ENCODE measurements at places on chromosomes 2 and 18.

GRCh38 chr2:29532436-29532835 lies 388.9 kb downstream of the ALK start:
- DNase-seq, result no peak

DNA sequence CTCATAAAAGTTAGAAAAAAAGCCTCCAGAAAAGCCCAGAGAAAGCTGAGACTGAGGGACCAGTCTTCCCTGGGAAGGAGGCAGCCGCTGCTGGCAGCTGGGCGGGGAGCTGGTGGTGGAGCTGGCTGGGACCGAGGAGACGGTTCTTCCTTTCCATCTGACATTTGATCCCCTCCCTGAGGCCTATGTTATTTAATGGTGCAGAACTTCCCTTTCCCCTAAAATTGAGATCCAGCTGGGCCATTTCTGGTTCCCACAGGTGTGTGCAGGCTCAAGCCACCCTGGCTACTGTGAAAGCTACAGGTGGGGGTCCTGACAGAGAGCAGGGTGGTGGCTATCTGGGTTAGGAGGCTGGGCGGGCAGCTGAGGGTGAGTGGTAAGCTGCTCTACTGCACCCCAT lies 81.5 kb upstream of the FZD7 start:
- DNase-seq, result no peak

GRCh38 chr2:98473995-98474780 lies 29.5 kb downstream of the INPP4A start:
- DNase-seq, result no peak

DNA sequence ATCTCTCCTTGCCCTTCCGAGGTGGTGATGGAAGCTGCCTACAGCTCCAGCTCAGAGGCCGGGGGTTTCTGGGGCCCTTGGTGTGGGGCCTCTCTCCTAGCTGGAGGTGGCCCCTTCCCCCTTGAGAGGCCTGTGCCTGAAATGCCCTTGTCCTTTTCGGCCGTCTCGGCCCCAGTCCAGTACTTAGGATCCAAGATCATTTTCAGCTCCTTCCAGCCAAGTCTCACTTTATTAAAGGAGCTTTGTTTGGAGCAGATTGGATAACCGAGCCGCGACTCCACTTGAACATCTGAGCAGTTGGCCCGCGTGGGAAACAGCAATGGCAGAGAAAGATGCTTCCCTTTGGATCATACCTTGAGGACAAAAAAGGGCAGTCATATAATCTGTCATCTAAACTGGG lies 125.0 kb downstream of the NEDD4L start:
- no peak for DNase-seq

- DNase-seq, result no peak
Measured at GRCh38 chr2:104539649-104540048, 314.3 kb upstream of the POU3F3 start.

DNA sequence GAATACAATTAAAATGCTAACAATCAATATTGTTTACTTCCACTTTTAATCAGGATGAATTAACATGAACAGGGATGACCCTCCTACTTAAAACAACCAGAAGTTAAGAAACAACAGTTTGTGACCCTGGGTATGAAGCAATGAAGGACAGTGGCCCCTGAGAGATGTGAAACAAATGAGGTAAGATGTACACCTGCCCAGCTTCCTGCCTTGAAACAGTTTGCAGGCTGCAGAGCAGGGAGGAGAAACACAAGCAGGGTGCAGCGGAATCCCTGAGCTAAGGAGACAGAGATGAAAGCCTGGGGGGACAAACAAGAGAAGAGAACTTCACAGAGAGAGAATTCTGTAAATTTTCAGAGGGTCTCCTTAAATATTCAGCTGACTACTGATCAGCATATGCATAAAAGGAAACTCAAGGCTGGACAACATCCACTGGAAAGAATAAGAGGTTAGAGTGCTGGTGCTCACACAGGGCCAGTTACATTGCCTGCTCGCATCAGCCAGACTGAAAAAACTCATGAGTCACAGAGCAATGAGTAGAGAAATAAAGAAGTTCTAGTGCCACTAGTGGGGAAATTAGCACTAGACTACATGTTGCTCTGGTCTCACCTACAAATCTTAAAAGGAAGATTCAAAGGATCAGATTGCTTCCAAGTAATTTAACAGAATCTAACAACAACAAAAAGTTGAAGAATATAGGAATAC lies 106.4 kb downstream of the PID1 start:
- DNase-seq, result no peak

DNA sequence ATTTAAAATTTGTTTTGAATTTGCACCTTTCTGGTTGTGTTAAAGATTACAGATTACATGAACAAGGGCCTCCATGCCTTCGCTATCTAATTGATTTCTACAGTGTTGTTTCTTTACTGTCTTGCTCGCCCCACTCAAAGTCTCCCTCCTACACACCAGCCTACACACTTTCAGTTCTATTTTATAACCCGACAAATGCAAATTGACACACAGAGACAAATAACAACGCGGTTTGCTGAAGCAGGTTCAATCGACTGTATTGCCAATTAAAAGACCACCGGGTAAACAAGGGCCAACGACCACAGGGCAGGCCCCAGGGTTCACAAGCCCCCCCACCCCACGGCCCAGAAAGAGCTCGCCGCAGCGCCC lies 869 bp downstream of the STARD7 start:
- DNase-seq, result no peak

- no peak for DNase-seq
Measured at GRCh38 chr2:204913854-204914464, 368.7 kb downstream of the PARD3B start.

DNA sequence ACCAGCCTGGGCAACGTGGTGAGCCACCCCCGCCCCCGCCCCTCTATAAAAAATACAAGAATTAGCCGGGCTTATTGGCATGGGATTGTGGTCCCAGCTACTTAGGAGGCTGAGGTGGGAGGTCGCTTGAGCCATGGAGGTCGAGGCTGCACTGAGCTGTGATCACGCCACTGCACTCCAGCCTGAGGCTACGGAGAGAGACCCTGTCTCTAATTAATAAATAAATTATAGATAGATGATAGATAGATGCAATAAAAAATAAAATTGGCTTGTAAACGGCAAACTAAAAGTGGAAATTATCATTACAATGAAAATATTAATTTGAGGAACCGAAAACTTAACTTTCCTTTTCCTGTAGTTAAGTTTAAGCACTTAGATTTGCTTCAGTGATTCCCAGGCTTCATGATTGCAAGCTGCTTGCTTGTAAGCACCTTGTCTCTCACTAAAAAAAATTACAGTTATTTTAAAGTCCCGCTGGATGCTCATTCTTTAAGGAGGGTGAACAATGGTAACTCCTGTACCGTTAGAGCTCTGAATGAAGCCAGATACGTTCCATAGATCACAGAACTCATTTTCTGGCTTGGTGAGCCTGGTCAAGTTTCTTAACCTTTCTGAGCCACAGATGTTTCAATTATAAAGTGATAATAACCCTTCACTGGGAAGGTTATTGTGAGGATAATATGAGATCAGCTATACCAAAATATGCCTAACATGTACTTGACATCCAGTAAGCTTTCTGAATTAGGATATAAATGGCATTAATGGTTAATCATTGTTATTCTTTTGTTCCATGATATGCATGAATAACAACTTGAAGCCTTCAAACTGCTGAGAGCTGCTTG lies 9.3 kb upstream of the NARS1 start:
- DNase-seq, result no peak

DNA sequence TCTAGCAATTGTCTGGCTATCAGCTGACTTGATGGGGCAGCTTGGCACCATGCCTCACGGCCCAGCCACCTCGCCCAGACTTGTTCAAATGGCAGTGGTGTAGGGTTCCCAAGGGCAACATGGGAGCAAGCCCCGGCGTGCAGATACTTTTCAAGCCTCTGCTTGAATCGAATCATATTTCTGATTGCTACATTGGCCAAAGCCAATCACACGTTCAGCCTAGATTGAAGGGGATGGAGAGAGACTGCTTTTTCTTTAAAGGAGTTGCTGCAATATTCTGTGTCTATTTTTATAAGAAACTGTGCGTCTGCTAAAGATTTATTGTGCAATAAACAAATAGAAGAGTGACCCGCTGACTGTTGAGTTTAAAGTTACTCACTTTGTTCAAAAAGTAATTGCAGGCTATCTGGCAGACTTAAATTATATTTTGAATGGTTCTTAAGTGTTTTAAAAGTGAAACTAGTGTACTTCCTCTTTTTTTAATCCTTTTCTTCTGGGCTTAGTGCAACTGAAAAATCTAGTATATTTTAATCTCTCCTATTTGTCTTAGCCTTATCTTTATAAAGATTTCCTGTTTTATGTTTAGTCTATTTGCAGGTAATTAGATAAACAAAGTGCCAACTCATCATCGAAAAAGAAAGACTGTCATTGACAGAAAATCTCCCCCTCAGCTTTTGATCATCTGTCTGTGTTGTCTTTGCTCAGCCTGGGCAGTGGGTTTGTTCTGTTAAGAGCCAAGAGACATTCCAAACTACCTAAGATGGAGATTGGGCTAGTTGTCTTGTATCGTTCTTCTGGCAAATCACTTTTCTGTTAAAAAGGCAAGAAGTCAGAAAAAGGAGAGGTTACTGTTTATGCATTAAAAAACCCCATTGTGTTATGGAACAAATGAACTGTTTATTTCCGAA lies 156.1 kb downstream of the TPGS2 start:
- DNase-seq, result no peak

DNA sequence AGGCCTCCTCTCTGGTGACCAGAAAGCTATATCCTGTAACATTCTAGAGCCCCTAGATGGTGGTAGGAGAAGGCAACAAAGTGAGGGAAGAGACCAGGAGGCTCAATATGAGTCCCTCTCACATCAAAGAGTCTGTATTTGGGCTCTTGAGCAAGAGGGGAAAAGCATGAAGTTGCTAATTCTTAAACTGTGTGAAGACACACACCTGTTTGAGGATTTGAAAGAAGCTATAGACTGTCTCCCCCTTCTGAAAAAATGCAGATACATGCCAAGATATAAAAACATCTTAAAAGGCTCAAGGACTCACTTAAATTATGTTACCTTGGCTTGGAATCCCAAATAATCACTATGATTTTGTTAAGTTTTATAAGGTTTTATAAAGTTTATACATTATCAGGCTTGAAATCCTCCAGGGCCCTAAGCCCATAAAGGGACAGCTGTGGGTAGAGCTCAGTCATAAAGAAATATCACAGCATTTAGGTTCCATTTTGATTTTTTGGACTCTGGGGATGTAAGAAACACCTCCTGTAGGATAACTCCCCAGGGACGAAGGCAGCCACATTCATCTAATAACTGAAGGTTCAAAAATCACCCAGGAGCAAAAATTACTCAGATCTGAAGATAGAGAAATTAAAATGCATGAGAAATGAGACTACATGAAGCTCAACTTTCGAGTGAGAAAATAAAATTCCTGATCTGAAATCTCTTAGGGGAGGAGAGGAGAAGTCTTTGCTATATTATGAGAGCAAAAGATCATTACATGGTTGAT lies 136.1 kb upstream of the LGALSL start:
- no peak for DNase-seq

DNA sequence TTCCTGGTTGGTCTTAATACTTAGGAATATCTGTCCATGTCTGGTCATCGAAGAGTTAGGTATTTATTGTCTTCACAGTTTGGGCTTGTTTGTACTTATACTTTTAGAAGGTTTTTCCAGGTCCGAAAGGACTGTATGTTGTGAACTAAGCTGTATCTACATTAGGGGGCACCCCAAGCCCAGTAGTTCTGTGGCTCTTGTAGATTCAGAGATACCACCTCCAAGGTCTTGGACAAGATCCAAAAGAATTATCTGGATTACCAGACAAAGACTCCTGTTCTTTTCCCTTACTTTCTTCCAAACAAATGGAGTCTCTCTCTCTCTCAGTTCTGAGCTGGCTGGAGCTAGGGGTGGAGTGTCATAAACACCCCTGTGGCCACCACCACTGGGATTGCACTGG lies 328.7 kb downstream of the ZNF804A start:
- no peak for DNase-seq

DNA sequence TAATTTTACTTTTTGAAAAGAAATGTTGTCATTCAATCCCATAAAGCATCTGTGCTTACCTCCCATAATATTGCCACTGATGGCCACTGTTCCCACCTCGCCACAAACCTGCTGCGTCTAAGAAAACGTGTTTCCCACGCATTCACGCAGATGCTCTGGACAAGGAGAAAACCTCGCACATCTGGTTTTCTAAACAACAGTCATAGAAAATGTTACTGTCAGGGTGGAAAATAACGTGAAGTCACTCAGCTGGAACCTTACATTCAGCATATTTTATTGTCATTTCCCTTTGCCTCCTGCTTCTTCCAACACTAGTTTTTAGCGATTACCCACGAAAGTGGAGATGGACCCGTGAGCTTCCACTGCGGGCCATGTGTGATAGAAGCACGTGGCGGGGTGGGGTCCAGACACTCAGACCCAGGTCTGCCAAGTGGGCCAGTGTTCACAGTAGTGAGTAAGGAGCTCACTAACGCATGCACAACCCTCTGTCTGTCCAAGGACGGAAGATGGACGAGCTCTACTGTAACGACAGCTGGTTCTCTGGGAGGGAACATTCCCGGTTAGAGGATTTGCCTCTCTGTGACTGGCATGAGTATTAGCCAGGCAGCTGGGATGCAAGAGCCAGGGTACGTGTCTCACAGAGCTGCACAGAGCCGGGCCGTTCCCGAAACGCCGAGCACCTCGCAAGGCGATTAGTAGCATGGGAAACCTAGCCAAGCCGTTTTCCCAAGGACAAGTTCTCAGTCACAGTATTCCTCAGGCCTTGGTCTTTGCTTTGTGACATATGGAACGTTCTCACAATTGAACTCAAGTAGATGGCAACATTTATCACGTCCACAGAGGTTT lies 94.5 kb downstream of the MTCL1 start:
- peak; percentile 34 for DNase-seq

DNA sequence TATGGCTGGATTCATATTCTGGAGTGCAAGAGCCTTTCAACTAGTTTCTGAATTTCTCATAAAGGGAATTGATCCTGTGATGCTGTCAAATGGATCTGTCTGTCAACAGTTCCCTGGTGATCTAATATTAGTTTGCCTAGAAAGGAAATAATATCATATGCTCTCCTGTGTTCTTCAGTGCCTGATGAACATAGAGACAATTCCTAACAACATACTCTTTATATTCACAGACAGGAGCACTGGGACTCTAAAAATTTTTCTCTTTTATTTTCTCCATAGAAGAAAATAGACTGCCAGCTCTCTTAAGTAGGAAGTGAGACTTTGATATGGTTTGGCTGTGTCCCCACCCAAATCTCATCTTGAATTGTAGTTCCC lies 259.7 kb downstream of the TMX3 start:
- no peak for DNase-seq

DNA sequence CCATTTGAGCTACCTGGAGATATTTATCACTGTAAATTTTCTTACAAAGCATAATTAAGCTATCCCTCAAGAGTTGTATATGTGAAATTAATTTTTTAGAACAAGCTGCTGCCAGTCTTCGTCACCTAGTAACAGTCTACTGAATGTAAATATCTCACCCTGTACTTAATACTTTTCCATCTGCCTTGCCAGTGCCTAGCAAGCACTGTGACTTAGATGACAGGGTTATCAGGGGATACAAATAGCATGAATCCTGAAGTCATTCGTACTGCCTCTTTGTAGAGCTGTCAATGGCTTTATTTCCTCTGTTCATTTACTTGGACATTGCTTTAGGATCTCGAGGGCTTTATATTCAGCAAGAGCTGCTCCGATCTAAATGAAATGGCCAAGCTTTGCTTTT lies 763.6 kb downstream of the ADCYAP1 start:
- no peak for DNase-seq

- DNase-seq, result peak; percentile 9
Measured at GRCh38 chr2:65583061-65583460, 150.7 kb upstream of the SPRED2 start.
